RKO (cell line): ENCODE measurements at places on chromosomes 4 and X.
A peak's percentile ranks its signal among the peaks of the same experiment; 100 is the strongest.

- DNase-seq, result no peak
These were observed 218.5 kb downstream of the SPANXN3 start for GRCh38 chrX:143298663-143299241.

- DNase-seq, result no peak
These were observed 37.5 kb downstream of the ANXA3 start for GRCh38 chr4:78588894-78589545.

- peak; percentile 38 for DNase-seq
These were observed 38.6 kb downstream of the UNC5C start for GRCh38 chr4:95510145-95510544.

GRCh38 chr4:125104616-125105015, 210.1 kb upstream of the FAT4 start:
- no peak for DNase-seq

- DNase-seq, result peak; percentile 46
These were observed 64.2 kb upstream of the NHSL2 start for GRCh38 chrX:71846429-71846828.

DNA sequence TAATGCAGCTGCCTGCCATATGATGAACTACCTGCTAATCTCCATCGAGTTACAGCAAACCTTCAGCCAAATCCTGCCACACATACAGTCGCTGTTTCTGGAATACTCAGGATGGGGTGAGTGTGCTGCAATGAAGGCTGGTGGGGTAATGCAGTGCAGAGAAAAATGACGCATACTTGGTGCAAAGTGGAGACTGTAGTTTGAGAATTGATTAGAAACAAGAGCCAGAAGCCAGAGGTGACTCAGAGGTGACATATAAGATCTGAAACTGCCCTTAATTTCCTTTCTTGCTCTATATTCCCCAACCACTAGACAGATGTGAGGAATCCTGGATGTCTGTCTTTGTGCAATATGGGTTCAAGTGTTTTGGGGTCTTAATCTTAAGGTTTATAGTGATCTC, 22.0 kb downstream of the C4orf54 start:
- peak; percentile 43 for DNase-seq
